NCI-H2081 treated with DMSO at 0.1 percent for 48 hours (cell line): ENCODE measurements at places on chromosomes 7 and 10.

DNA sequence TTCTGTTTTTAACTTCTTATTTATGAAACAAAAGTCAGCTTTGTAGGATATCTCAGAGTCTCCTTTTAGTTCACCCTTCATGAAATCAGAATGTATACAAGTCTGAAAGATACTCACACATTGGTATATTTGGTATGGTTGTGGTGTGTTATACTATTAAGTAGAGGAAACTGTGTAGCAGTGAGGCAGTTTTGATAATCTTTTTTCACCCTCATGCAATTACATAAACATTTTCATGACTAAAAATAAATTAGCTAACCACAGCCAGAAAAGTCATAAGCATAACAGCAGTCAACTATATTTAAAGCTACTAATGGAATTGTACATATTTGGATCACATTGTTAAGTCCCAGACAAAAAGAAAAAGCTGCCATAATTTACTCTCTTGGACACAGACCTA lies 62.1 kb downstream of the FAM185A start:
- DNase-seq, result no peak

DNA sequence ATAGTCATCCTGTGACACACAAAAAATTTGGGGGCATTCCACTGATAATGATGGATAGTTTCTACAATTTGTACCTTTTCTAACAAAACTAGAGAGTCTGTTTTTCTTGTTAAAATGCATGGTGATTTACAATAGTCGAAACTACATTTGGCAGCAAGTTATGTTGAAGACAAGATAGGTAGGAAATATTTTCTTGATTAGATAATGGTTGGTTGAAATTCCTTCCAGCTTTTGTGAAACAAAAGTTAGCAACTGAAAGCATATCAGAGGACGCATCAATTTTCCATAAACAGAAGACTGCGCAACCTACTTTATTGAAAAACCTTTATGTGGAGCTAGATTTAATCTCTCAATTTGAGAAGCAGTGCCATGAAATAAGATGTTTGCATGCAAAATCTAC lies 155.8 kb upstream of the GLI3 start:
- no peak for DNase-seq

GRCh38 chr7:73758581-73759138 lies 11.4 kb downstream of the CLDN3 start:
- no peak for DNase-seq

DNA sequence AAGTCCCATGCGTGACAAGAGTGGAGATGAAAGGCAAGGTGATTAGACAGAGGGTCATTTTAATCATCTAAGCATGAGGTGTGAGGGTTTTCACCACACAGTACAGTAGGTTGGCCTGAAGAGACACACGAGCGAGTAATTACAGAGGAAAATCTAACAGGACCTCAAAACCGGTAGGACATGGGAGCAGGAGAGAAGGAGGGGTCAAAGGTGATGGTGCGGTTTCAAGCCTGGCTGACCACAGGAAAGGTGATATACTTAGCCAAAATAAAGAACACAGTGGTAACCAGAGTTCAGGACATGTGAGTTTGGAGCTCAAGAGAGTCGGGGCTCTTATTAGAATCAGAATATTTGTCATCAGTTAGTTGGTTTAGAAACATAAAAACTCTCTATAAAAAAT lies 20.0 kb downstream of the GLI3 start:
- no peak for DNase-seq

GRCh38 chr7:143279186-143280098 lies 5.3 kb upstream of the TMEM139 start:
- no peak for DNase-seq

GRCh38 chr10:92619368-92619767 lies 26.4 kb downstream of the KIF11 start:
- no peak for DNase-seq

DNA sequence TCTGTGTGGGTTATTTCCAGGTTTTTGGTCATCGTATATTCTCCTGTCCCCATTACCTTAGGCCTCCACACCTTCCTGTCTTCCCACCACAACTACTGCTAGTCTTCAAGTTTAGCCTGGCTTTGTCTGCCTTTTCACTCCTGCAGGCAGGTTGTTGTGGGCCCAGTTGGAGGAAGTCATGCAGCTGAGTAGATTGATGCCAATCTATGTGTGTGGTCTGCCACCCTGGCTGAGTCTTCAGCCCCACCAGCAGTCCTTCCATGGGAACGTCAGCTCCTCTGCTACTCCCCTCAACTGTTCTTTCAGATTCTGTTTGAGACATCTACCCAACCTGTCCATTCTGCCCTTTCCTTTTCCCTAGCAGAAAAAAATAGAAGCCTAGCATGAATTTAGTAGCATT lies 6.3 kb downstream of the RINT1 start:
- DNase-seq, result no peak

DNA sequence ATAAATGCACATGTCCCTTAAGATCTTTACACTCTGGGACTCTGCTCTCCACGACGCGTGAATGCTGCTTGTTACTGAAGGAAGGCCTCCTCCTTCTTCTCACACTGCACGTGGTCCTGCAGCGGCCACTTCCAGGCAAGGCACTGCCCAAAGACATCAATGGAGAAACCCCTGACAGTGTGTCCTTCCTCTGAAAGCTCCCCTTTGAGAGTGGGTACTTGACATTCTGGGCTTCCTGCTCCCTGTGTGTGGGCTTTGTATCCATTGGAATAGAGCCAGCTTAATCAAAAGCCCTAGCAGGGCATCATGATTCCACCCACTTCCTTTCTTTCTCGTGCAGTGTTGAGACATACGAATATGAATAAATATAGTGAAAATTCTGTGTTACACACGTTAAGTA lies 69.7 kb upstream of the STK17A start:
- DNase-seq, result no peak
